ENCODE measurements at places on chromosomes 11 and 22. TPM values are rescaled to one million over a fixed set of nuclear protein-coding genes. Genes with fewer than 3 reads are reported as not detected.

Gene KRTAP5-8
- 0.25 TPM for polyA plus RNA-seq

Gene OR5L2
- polyA plus RNA-seq, result not detected

Gene OR52H1
- not detected for polyA plus RNA-seq

Gene LIMK2
- 32.6 TPM for polyA plus RNA-seq

Gene DKK3
- 12.8 TPM for polyA plus RNA-seq

Gene APOL4
- 53.0 TPM for polyA plus RNA-seq

Gene ACRV1
- polyA plus RNA-seq, result 0.09 TPM

Gene C11orf21
- polyA plus RNA-seq, result 18.9 TPM

Gene DEUP1
- 0.23 TPM for polyA plus RNA-seq
